ENCODE measurements at places on chromosomes 12 and 14.

- DNase-seq = no peak
These were observed 246.3 kb downstream of the KCNC2 start for GRCh38 chr12:74963304-74963703.

GRCh38 chr12:67002720-67003119 is 266.4 kb upstream of the CAND1 start:
- no peak for DNase-seq

DNA sequence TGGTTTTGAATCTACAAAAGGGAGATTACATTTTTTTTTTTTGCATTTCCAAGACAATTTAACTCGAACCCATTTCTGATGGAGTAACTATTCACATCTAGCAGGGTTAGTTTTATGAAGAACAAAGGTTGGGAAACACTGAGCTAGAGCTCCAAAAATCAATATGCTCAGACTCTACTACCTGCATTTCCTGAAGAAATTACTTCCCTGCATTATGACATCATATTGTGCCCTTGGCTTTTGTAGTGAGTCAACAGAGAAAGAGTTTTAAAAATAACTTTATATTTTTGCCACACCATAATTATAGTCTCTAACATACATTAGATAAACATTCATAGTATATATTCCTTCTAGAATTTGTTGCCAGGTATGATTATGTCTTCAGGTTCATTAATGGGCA is 14.8 kb downstream of the GRIP1 start:
- no peak for DNase-seq

GRCh38 chr14:105925615-105926372 is 399.4 kb downstream of the TMEM121 start:
- no peak for DNase-seq

- DNase-seq = no peak
These were observed 5.8 kb upstream of the DICER1 start for GRCh38 chr14:95163132-95163531.

DNA sequence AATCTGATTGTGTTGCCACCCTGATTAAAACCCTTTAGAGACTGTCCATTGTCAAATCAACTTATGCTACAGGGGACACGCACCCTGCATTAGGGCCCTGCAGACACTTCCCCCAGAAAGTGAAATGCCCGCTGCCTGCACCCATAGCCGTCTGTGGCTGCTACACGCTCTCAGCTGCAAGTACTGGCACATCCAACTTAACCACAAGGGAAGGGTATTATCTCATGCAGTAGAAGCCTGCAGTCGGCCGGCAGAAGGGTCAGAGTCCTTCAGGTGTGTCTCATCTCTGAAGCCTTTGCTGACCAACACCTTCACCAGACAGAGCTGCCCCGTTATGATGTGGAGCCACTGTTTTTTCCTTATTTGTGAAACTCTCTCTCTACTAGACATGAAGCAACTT is 20.8 kb downstream of the CFAP251 start:
- DNase-seq = no peak

GRCh38 chr12:16385782-16386646 is 38.6 kb downstream of the MGST1 start:
- DNase-seq = peak; percentile 93

DNA sequence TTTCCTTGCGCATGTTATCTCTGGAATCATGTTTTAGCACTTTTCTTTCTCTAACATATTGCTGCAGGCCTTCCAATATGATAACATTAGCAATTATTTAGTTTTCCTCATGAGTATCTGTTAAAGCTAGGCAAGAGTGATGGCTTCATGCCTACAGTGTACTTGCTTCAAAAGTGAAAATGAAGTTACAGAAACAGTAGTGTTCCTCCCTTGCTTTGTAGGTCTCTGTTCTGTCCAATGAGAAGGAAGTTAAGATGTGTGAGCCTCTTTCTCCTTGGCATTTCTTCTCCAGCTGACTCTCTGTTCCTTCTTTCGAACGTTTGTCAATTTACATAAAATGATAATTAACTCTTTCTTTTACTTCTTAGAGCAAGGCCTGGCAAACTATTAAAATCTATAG is 22.2 kb downstream of the LRRIQ1 start:
- DNase-seq = no peak
